ENCODE measurements at places on chromosomes 3 and 15.

- no peak for DNase-seq
These were observed 30.3 kb downstream of the IL12A start for GRCh38 chr3:160018959-160019358.

DNA sequence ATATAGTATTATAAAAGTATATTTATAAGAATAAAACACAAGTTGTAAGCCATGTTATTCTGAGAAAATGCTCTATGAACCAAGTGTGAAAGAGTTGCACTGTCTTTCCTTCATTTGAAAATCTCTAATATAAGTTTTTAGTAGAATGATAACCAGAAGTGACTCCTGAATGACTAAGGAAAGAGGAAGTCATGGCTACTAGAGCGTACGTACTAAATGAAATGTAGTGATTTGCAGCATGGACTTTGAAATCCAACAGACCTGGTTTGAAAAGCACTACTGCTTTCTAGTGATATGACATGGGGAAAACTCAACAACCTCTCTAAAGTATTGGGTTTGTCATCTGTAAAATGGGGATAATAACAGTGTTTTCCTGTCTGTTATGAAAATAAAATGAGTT lies 10.3 kb upstream of the DNAJC13 start:
- no peak for DNase-seq

DNA sequence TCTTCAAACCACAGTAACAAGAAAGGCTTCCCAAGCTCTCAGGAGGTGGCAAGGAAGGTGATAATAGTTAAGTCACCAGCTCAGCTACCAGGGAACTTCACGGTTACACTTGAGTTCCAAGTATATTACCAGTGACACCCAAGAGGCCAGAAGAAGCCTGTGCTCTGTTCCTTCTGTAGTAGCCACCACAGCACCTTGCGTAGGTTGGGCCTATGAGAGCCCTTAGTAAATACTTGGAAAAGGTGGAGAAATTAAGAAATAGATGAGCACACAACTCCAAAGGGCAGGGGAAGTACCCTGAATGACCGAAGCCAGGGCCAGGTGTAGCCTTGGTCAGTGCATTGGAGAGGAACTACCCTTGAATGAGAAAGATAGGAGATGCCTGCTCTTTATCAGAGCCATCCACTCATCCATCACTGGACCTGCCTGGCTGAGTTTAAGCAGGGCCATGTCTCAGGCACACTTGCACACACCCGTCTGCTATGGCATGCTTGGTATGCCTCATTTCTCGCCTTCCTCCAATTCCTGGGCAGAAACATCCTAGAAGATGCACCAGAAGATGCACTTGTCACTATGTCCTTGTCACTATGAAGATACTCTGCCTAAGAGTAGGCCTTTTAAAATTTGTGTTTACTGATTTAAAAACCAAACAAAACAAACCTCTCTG lies 32.6 kb upstream of the NDUFB4 start:
- DNase-seq = no peak

- no peak for DNase-seq
These were observed 124.4 kb downstream of the ANO10 start for GRCh38 chr3:43497422-43497821.

DNA sequence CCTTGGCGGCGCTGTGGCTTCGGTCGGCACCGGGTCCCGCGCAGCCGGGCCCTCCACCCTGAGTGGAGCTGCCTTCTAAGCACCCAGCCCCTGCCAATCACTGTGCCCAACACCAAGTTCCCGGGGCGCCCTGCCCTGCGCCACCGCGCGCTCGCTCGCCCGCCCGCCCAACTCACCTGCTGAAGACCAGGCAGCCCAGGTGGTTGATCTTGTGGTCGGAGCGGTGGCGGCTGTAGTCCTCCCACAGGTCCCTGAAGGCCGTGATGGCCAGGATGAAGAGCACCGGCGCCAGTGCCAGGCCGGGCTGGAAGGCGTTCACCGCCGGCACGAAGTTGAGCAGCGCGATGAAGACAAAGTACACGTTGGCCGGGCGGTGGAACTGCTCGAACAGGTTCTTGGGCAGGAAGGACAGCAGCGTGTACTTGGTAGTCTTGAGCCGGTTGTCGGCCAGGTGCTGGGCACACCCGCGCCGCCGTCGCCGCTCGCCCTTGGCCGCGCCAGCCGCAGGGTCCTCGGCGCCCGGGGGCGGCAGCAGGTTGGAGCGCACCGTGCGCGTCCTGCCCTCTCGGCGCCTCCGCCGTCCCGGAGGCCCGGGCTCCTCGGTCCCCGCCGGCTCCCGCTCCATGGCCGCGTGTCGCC lies 536 bp downstream of the ATP10A start:
- no peak for DNase-seq

- DNase-seq = no peak
These were observed 347.8 kb downstream of the TBC1D5 start for GRCh38 chr3:17394541-17395155.

DNA sequence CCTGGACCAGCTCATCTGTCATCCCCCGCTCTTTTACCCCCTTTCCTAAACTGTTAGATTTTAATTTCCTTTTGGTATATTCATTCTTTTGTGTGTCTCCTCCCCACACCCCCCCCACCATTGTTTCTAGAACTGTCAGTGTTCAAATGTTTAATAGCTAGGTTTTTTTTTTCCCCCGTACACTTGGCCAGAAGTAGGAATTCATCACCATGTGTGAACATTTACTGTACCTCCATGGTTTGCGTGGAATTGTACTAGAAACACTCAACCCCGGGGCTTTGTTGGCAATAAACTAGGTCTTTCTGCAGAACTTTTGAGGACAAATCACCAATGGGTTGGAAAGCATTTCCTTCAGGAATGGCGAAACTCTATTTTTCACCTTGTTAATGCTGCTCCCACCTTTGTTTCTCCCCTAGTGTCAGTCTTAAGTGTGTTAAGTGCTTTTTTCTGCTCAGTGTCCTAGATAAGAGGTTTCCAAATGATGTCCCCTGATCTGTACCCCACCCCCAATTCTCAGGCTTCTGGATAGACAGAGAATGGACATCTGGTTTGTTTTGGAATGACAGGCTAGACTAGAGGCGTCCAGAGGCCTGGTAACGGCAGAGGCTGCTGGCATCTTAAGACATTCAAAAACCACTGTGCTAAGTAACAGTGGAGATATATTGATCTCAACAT lies 76.8 kb downstream of the SMAD3 start:
- DNase-seq = no peak

DNA sequence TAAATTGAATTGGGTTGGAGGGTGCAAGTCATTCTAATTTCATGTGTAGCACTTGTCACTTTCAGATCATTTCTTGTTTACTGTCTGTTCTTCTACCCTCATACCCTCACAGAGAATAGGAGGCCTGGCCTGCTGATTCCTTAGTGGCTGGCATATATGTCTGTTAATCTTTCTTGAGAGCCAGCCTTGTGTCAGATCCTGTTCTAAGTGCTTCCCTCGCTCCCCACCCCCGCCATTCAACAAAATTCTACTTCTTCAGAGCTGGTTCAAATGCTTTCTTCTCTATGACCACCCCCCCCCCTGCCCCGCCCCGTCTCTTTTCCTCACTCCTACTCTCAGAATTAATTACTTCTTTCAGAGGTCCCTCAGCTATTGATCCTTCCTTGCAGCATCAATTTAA lies 1.5 kb upstream of the U2SURP start:
- DNase-seq = no peak

DNA sequence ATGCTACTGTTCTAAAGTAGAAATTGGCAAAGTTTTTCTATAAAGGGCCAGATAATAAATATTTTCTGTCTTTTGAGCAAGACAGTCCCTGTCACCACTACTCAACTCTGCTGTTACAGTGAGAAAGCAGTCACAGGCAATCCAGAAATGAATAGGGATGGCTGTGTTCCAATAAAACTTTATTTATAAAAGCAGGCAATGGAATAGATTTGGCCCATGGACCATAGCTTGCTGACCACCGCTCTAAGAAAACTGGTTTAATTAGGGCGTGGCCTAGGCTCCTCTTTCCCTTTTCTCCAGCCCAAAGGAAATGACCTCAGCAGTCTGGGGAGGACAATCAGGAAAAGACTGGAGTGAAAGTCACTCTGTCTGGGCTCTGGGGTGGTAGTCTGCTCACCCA lies 183.8 kb downstream of the MEGF11 start:
- DNase-seq = no peak

All from posterior cingulate gyrus (tissue), 11 donors.